EH (cell line): ENCODE measurements at places on chromosomes 2 and 18.
A peak's percentile ranks its signal among the peaks of the same experiment; 100 is the strongest.

DNA sequence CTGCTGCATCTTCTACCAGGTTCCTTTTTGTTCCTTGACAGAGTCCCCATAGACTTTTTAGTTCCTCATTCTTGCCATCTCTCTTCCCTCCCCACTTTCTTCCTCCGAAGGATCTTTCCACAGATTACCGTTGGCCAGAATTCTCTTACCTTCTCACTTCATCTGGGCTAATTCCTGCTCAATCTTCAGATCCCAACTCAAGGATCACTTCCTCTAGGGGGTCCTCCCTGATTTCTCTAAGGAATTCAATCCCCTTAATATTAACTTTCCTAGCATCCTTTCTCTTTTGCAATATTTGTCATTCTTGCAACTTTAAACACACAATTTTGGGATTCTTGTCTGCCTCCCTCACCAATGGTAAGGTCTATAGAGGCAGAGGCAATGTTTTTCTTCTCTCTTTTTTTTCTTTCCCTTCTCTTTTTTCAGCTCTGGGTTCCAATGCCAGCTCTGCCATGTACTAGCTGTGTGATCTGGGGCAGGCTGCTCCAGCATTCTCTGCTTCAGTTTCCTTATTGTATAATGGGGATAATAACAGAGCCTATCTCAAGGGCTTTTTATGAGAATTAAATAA, 5.4 kb upstream of the KCNE4 start:
- peak; percentile 80 for DNase-seq

DNA sequence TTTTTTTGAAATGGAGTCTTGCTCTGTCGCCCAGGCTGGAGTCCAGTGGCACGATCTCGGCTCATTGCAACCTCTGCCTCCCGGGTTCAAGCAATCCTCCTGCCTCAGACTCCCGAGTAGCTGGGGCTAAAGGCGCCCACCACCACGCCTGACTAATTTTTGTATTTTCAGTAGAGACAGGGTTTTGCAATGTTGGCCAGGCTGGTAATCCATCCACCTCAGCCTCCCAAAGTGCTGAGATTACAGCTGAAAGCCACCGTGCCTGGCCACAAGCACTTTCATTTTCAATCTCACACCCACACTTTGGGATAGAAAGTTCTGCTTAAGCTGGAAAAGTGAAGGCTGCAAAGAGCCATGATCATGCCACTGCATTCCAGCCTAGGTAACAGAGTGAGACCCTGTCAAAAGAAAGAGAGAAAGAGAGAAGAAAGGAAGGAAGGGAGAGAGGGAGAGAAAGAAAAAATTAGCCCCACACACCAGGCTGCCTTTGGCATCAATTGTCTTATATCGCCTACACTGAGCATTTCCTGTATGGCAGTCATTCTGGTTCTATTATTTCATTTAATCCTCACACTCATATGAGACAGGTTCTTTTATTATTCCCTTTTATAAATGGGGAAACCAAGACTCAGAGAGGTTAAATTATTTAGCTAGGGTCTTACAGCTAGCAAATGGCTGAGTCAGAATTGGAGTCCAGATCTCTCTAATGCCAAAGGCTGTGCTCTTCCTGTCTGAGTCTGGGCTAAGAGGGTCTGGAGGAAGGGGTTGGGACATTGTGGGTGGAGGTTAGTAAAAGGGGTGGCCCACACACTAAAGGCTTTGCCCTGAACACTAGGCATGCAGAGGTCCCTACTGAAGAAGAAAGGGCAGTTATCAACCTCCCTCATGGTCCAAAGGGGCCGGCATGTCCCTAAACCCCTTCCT, 37.9 kb upstream of the PKDCC start:
- no peak for DNase-seq

- no peak for DNase-seq
Observed at GRCh38 chr2:210541290-210541902, 15.0 kb upstream of the CPS1 start.

GRCh38 chr2:9210030-9210429, 3.4 kb downstream of the ASAP2 start:
- no peak for DNase-seq

GRCh38 chr18:44912740-44913478, 232.2 kb downstream of the SETBP1 start:
- no peak for DNase-seq

DNA sequence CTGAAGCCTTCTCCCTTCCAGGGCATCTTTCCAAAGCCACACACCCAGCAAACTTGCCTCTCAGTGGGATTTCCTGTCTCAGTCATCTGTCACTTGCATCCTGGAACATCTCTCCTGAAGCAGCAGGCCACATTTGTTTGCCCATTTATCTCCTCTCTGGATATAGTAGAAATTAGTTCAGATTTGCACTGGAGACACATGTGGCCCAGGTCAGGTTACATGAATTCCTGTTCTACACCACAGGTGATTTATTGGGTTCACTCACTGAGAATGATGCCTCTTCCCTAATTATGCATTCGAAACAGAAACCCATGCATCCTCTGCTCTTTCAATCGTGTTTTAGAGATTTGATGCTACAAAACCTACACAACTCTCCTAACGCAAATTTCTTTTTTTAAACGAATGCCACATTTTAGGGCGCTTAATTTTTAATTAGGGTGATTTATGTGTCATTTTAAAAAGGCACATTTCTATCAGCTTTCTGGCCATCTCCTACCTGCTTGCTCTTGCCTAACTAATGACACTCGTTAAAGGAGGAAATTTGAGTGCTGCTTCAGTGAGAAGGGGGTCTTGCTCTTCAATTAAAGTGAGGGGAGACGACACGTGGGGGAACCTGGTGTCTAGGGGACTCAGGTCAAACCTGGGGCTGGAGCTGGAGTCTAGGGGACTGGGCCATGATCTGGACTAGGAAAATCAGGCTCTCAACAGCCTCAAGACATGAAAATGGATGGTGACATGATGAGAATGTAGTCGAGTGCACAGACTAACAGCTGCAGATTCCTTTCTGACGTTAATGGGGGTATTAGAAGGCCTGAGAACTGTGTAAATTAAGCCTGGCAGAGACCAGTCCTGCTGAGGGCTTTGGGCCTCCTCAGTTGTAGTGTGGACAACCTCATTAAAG, 221.4 kb downstream of the CLIP4 start:
- DNase-seq, result no peak

DNA sequence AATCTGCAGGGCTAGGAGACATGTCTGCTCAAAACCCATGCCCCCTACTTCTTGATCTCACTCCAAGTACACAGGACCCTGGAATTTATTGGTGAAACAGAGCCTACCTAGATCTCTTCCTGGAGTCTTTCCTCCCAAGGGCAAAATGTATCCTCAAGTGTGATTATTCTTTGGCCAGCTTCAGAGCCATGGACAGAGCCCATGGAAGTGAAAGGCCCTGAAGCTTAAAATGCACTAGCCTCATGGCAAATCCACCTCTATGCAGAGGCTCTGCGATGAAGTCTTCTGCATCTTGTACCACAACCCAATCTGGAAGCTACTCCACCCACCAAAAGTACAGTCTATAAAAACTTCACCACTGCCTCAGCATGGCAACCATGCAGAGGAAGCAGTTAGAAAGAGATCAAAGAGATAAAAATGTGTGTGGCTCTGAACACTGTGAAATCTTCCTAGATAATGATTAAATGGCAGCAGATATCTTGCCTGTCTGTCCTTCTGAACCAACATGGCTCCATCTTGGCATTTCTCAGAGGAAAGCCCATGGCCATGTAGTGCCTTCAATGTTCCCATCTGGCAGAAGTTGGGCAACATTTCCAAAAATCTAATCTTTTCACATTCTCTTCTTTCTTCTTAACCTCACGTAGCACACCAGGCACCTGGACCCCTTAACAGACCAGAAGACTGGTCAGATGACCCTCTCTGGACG, 142.9 kb upstream of the KLF7 start:
- peak; percentile 27 for DNase-seq
